WTC11 (cell line): ENCODE measurements at places on chromosomes 16 and 17. TPM values are rescaled to one million over a fixed set of nuclear protein-coding genes. Genes with fewer than 3 reads are reported as not detected.

GRCh38 chr17:48878920-48879898, 13.4 kb upstream of the ATP5MC1 start:
- peak; percentile 68 for DNase-seq

DNA sequence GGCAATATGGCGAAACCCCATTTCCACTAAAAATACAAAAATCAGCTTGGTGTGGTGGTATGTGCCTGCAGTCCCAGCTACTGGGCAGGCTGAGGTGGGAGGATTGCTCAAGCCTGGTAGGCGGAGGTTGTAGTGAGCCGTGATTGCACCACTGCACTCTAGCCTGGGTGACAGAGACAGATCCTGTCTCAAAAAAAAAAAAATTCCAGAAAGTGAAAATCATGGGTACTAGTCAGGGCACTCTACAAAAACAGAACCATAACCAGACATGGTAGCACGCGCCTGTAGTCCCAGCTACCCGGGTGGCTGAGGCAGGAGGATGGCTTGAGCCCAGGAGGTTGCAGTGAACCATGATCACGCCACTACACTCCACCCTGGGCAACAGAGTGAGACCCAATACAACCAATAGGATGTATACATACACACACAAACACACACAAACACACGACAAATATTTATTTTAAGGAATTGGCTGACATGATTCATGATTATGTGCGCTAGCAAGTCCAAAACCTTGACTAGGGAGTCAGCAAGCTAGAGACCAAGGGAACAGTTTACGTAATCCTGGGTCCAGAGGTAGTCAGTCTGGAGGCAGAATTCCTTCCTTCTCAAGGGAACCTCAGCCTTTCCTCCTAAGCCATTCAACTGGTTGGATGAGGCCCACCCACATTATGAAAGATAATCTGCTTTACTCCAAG, 11.6 kb upstream of the GP1BA start:
- no peak for DNase-seq

- DNase-seq, result no peak
These were observed 159.4 kb upstream of the HSBP1 start for GRCh38 chr16:83648347-83648746.

DNA sequence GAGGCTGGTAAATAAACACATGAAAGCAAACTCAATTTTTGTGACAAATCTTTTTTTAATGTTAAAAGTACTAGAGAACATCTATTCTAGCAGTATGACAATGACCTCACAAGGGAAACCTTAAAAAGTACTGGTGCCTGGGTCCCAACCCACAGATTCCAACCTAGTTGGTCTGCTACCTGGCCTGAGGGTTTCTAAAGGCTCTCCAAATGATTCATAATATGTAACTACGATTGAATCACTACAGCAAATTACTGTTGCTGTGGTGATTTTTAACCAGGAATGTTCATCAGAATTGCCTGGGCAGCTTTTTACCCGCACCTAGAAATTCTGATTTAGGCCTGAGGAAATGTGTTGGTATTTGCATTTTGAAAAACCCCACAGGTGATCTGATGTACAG, 26.1 kb downstream of the CDR2 start:
- DNase-seq, result no peak

DNA sequence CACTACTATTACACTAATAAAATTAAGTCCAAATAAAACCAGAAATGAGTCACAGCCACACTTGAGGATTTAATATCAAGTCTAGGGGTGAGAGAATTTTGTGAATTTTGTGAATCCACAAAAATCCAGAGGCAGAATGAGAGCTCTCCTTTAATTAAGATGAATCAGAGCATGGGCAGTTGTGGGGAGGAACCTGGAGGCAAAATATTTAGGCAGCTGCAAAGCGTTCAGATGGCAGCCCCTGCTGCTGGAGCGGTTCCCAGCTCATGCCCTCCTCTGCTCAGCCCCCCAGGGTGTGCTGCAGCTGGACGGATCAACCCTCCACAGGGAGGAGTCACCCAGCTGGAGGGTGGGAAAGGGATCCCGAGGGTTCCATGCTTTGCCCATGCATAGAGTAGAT, 43.4 kb upstream of the IRX6 start:
- DNase-seq, result no peak

GRCh38 chr17:68291836-68292688, 767 bp downstream of the ARSG start:
- DNase-seq, result peak; percentile 74

GRCh38 chr17:65753348-65753747, 191.9 kb upstream of the AXIN2 start:
- no peak for DNase-seq

GRCh38 chr17:7019367-7019766, 3.5 kb upstream of the BCL6B start:
- no peak for DNase-seq

DNA sequence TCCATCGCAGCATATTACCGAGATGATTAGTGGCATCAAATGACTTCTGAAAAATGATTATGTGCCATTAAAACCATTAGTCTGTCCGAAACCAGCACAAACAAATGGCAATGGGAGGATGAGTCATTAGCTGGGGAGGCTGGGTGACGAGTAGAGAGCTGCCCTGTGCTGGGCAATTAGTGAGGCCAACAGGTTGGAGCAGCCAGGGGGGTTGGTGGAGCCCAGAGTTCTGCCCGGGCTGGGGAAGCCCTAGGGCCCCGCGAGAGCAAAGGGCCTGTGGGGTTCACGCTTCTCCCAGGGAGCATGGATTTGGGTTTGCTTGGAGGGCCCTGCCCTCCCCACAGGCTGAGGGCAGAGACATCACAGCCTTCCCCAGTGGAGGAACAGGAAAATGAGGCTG, 152.1 kb upstream of the RPL38 start:
- no peak for DNase-seq

DNA sequence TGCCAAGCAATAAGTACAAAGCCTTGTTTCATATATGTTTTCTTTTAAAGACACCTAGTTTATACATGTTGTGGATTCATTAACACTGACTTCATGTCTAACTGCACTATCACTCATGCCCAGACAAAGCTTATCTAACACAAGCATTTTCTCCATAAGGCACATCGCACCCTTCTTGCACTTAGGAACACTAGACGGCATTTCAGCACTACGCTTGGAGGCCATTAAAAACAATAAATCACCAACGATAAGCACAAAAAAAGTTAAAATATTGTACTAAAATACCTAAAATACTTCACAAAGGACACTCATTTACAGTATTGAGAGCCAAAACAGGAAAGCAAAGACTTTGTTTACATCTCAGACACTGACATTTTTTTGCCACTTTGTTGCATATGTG, 39.0 kb upstream of the TEKT3 start:
- DNase-seq, result no peak

DNA sequence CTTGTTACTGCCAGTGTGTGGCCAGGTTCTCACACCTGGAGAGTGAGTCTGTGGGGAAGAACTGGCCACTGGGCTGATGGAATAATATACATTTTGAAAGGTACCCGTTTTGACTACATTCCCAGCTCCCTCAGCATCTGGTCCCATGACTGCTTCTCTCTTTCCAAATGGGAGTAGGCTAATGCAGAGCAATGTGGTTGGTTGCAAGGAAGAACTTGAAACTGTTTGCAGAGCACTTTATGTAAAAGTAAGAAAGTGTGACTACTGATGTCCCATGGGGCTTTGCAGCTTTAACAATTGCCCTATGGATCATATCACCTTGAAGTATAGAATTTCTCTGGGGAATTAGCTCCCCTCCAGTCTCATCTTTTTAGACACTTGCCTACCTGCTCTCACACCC, 9.0 kb downstream of the KATNIP start:
- DNase-seq, result no peak

DNA sequence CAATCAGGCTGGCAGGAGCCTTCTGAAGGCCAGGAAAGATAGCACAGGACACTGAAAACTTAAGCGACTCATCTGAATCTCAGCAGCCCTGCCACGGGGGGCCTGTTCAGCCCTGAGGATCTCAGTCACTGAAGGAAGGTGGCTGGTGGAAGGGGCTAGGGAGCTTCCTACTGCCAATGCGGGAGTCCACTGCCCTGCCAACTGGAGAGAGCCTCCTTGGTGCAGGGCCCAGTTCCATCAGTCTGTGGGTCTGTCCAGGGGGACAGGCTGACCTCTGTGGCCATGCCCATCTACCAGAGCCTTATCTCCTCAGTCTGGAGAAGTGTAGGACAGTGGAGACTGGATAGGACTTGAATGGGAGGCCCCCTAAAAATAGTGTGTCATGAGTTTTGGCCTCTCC, 1851.6 kb downstream of the TP53TG3F start:
- DNase-seq, result no peak

GRCh38 chr17:72394531-72394930, 273.7 kb downstream of the SOX9 start:
- no peak for DNase-seq

DNA sequence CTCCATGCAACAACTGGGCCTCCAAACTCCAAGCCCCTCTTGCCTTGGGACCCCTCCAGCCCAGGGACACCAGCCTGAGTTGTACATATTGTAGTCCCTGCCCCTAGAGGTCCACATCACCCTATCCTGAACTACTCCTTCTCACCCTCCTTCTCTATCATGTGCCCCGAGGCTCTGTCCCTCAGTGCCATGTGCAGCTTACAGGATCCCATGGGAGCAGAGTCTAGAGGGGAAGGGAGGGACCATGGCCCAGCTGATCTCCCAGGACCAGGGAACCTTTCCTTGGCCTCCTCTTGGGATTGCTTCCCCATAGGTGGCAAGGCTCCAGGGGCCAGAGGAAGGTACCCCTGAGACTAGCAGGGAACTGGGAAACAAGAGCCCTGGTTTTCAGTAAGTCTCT, 35.3 kb downstream of the TMEM132E start:
- DNase-seq, result no peak

DNA sequence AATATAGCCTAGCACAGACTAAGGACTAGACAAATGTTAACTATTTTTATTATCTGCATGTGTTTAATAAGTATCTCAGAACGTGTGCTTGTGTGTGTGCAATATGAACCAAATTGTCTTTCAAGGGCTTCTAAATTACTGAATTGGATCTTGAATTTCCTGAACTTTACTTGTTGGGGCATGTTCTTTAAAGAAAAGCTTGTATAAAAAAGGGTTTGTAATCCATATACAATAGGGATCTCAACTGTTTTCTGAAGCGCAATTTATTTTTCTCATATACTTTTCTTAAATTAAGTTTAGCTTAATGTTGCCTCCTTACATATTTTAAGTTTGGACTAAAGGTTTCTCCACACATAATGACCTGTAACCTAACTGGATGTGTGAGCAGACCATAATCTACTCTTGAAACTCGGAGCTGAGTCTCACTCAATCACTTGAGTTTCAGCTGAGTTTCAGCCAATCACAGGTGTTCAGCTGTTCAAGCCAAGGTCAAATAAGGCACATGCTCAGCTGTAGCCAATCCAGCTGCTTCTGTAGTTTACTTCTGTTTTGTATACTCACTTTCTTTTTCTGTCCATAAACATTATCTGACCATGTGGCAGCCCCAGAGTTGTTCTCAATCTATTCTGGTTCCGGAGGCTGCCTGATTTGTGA, 72.3 kb downstream of the CDK5R1 start:
- DNase-seq, result no peak

GRCh38 chr16:62821824-62822223, 785.6 kb upstream of the CDH8 start:
- no peak for DNase-seq

DNA sequence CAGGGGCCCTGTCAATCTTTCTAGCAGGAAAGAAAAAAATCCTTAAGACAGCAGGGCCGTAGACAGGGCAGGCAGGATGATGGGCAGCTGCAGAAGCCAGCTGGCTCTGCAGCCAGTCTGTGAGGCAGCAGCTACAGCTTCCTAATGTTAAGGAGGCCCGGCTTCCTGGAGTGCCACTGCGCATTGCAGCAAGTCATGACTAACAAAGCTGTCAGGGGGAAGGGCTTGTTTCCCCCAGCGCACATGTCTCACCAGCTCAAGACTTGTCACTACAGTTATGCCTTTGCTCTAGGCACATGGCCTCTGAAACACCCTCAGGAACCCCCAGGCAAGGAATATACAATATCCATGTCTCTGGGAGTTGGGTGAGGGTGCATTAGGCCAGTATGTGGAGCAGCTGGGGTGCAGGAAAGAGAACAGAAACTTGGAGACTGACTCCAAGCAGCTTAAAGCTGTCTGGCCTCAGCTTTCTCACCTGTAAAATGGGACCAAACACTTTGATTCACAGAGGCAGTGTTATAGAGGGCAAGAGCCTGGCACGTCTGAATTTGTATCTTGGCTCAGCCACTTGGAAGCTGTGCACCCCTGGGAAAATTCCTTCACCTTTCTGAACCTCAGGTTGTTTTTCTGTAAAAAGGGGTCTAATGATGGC, 220.0 kb downstream of the HAPSTR1 start:
- peak; percentile 55 for DNase-seq

DNA sequence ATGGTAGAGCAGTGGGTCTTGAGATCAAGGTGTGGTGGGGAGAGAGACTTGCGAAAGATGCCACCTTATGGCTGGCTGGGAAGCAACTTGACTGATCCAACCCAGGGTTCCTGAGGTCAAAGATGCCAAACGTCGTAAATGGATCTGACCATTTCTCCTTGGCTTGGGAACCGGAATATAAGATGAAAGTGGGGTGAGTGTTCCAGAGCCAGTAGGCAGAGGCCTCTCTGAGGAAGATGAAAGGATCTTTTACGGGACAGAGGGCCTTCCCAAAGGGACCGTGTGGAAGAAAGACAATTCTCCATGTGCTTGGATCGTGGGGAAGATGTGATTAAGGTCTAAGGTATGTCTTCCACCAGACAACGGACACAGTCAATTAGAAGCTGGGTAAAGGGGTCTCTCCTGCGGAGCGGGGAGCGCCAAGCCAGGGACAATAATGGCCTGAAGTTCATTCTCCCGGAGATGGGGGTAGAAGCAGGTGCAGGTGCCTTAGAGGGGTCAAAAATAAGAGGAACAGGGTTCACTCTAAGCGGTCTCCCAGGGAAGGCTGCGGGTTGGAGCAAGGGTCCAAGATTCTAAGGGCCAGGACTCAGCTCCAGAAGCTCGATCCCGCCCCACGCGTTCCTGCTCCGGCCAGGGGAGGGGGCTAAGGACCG, 800 bp downstream of the FXR2 start:
- no peak for DNase-seq

DNA sequence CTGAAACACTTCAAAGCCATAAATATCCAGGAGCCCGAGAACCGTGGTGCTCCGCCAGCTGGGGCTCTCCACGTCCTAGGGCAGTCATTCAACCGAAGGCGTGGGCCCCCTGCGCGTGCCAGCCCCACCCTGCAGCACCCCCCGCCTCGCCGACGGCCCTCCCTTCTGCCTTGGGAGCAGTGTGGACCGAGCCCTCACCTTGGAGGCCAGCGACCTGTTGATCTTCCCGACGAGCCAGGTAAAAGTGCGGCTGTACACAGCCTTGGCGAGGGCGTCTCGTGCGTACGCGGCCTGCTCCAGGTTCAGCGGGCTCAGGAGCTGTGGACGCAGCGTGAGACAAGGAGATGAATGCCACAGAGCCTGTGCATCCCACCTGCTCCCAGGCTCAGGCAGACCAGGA, 14.1 kb downstream of the MYO1C start:
- no peak for DNase-seq

GRCh38 chr17:40266882-40267281, 20.8 kb upstream of the CDC6 start:
- DNase-seq, result no peak

The TP53TG3 gene
- not detected in 3 replicates for total RNA-seq

The KATNIP gene
- total RNA-seq, result 17.2 to 23.0 TPM (median 17.5 TPM) in 3 replicates

The DYNLRB2 gene
- not detected in 3 replicates for total RNA-seq

The HSPB9 gene
- 0.30 to 0.57 TPM (median 0.46 TPM) in 3 replicates for total RNA-seq

The DNAAF8 gene
- total RNA-seq, result 0.09 to 0.41 TPM (median 0.14 TPM) in 3 replicates

The CLEC18B gene
- total RNA-seq, result 0.20 to 0.71 TPM (median 0.50 TPM) in 3 replicates

The GJD3 gene
- 1.4 to 2.3 TPM (median 2.0 TPM) in 3 replicates for total RNA-seq

The NEURL4 gene
- total RNA-seq, result 44.3 to 64.4 TPM (median 50.2 TPM) in 3 replicates
